ENCODE measurements at places on chromosomes 1 and 21.

DNA sequence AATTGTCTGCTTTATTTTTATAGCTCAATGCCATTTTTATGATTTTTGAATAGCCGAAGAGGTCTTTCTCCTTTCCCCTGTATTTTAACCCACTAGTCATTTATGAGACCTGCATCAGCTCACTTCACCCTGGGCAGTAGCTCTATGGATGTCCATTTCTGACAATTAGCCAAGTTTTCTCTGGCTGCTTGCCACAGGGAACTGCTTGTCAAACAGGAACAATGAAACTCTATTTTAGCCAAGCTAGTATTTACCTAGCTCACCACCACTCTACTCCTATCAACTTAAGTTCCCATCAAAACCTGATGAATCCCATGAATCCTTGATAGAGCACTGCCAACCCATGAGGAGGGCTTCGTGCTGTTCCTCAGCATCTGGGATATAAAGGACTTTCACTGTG, 406.7 kb downstream of the RWDD3 start:
- no peak for DNase-seq

DNA sequence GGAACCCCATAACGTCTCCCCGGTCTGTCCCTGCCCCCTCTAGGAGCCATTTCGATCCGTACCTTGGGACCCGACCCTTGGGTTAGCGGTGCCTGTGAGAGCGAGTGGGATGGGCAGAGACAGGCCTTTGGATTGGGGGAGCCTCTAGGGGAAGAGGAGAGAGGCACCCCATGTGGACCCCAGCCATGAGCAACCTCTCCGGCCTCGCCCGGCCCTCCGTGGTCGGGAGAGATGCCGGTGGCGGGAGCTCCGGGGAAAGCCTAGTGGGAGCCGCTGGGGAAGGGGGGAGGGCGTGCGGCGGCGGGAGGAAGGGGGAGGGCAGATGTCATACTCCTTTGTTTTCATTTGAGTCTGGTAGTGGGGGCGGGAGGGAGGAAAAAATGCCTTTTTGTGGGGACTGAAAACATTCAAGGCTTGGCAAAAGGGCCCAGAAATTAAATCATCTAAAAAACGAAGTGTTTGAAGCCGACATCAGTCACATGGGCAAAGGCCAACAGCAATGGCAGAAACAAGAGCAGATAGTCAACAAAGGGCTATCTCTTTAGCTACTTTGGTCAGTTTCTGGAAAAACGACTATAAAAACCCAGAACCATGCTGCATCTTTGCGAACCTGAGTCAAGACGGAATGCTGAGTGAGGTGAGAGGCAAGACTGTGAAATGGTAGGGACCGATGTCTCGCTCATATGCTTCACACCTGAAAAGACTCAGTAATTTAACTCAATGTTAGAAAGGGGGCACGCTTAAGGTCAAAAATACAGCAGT, 758 bp downstream of the PTBP2 start:
- DNase-seq = peak; percentile 88

DNA sequence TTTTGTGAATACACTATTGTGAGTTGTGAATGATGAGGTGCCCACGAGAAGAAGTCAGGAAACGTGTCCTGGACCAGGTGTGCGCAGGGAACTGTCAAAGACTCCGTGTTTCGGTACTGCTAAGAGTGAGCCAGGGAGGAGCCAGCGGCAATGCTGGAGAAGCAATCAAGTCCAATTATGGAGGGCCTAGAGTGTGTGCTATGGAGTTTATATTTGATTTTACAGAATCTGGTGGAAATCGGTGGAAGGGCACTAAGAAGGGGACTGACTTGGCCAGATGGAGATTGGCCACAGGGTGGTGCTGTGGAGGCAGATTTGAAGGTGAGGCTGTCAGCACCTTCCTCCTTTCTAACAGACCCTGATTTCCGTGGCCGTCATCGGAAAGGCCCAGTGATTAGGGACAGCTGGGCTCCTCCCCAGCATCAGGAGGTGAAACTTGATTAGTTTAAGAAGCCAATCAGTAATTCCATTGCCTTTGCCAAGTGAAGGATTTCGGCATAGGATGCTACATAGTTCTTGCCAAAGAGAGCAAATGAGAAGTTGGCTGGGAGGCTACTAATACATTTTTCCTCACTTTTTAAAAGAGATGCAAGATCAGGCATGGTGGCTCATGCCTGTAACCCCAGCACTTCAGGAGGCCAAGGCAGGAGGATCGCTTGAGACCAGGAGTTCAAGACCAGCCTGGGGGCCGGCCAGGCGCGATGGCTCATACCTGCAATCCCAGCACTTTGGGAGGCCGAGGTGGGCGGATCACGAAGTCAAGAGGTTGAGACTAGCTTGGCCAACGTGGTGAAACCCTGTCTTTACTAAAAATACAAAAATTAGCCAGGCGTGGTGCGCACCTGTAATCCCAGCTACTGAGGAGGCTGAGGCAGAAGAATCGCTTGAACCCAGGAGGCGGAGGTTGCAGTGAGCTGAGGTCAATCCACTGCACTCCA, 7.0 kb downstream of the PTCH2 start:
- peak; percentile 85 for DNase-seq

- DNase-seq = no peak
Measured at GRCh38 chr1:47940779-47941178, 56.4 kb downstream of the TRABD2B start.

DNA sequence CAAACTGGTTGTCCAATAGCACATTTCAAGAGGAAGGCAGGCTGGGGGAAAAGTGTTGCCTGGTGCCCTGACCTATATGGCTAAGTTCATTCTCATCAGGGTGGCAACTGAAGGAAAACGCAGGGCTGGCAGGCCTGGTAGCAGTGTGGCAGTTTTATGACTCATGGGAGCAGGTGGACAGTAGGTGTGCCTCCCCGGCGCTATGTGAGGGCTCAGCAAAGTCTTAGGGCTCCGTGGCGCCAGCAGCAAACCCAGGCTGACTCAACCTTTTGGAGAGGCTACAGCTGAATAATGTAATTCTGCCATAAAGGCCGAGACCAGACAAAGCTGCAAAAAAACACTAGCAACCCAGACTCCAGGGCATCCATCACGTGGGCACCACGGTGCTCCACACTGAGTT, 23.6 kb downstream of the GADD45A start:
- no peak for DNase-seq

DNA sequence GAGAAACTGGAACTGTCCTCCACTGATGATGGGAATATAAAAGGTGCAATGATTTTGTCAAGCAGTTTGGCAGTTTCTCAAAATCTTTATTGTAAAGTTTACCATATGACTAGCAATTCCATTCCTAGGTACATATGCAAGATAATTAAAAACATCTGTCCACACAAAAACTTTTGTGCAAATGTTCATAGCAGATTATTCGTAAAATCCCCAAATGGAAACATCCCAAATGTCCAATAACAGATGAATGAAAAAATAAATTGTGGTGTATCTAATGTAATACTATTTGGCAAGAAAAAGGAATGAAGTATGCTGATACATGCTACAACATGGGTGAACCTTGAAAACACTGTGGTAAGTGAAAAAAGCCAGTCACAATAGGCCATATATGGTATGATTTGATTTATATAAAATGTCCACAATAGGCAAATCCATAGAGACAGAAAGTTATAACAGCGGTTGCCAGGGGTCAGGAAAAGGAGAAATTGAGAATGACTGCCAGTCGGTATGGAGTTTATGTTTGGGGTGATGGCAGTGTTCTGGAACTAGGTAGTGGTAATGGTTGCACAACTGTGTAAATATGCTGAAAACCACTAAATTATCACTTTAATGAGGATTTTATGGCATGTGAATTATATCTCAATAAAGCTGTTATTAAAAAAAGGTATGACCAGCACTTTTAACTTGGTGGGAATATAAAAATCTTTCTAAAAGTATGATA, 81.7 kb upstream of the BEND5 start:
- no peak for DNase-seq

- DNase-seq = no peak
Measured at GRCh38 chr21:32163386-32163785, 115.5 kb downstream of the MIS18A start.

GRCh38 chr1:111161843-111162487, 21.9 kb downstream of the CEPT1 start:
- DNase-seq = no peak

DNA sequence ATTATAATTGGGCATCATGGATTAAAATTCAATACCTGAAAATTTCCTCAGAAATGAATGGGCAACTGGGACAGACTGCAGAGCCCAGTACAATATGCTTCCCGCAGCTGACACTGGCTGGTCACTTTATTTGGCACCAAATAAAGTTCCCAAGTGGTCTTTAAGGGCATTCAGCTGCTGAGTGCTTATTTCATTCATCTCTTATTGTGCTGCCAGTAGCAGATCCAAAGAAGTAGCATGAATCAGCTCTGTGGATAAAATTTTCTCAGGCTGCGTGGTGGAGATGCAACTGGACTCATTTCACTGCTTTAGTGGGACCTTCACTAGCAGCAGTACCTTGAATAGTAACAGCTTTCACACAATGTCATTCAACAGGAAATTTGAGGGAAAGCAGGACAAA, 226.3 kb upstream of the ADGRL2 start:
- no peak for DNase-seq

GRCh38 chr1:223411309-223411708, 18.1 kb downstream of the CCDC185 start:
- DNase-seq = no peak

DNA sequence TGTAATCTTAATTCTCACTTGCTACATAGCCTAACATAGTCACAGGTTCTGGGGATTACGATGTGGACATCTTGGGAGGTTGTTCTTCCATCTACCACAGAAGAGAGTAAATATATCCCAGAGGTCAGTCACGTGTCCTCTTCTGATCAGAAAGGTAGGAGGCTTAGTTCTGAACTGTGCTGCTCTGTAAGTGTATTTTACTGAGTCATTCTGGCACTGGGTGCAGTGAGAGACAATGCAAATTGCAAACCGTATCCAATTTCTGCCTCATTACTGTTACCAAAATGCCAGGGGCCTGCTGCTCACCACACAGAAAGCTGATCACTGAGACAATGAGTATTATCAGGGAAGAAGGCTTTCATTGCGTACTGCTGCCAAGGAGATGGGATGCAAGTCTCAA, 104.0 kb downstream of the GABPA start:
- no peak for DNase-seq

- no peak for DNase-seq
Measured at GRCh38 chr1:92538048-92538412, 51.3 kb upstream of the GFI1 start.

DNA sequence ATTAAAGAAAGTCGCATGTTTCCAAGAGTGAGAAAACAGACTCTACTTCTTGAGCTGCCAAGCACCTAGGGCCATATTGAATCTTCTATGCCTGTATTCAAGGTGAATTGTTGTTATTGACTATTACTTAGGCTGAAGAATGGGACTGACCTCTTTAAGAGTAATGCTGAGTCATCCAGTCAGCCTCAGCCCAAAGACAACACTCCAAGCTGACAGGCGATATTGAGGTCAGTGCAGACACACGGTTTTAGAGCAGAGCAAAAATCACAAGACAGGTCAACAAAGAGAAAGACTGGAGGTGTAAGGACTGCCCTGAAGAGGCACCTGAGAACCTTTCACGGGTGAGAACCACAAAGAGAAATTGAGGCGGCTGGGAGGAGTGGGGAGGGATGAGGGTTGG, 146.9 kb downstream of the MIS18A start:
- DNase-seq = no peak

DNA sequence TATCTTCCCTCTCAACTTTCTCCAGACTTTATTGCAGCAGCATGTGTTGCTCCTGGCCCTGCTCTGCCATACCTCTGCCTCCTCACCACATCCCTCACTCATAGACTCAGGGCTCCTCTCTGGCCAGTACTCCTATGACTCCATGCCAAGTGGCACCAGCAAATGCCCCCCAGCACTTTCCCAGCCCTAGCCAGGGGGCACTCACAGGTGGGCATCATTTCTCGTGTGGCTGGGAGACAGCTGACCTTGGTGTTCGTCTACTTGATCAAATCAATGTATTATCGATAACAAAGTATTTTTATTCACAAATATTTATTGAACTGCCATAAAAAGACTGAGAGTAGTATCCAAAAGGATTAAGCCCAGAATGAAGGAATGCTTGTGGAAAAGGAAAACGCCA, 418.2 kb downstream of the FAM72C start:
- no peak for DNase-seq

DNA sequence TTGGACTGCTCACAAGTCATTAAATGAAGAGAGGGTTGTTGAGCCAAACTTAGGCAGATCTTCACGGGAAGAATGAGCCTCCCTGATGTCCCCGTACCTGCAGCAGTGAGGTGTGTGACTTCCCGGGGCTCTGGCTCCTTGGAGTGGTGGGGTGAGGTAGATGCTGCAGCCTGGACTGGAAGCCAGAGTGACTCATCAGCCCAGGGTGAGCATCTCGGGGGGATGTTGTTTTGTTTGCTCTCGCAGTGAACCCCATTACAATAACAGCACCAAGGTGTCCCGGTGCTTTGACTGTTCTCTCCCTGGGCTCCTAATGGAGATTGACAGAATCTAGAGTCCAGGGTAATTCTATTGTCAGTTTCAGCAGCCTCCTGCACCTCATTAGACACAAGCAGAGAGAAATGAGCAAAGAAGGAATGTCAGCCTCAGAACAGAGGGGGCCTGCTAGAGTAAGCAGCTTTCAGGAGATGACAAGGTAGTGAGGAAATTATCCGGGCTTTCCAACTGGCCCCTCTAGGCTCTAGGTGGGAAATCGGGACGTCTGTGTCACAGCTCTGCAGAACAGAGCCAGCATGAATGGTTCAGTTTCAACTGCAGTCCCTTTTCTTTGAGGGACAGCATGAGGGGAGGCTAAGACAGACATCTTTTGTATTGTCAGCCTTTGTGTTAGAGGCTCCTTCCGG, 36.0 kb upstream of the LRRN2 start:
- peak; percentile 55 for DNase-seq

- DNase-seq = no peak
Measured at GRCh38 chr1:8879922-8880676, 1.6 kb upstream of the ENO1 start.

- DNase-seq = no peak
Measured at GRCh38 chr21:44850208-44850800, 23.2 kb downstream of the PTTG1IP start.

DNA sequence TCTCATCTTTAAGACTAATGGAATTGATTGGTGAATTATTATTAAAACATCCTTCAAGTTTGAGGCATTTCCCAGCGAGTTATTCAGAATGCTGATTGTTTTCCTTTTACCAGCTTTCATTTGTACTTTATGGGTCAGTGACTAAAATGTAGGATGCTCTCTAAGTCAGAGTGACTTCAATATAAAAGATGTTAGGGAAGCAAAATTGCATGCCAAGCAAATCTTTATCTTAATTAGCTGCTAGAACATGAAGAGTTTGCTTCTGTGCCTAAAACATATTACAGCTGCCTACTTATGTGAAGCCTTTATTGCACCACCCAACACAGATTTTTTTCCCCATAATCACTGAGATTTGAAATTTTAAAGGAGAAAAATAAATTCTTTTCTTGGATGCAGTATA, 79.8 kb upstream of the CYYR1 start:
- DNase-seq = no peak

All from left forelimb (tissue), 1 donor.